Foreskin fibroblast (primary cell): ENCODE measurements at places on chromosomes 6 and 20.

DNA sequence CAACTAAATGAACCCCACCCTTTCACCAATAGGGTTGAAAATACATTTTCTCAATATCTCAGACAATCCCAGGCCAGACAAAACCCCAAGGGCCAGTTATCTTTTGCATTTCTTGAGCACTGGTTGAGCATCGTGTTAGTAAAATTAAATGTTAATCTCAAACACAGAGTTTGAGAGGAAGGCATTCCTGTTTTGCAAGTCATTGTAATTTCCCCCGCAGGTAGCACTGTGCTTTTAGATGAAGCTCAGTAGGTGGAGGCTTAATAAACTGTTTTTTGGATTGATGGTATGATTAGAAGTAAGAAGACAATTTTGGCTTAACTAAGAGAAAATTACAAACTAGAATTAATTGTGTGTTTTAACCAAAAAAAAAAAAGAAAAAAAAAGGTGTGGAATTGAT is 998.6 kb upstream of the FLRT3 start:
- DNase-seq, result no peak

GRCh38 chr6:25326126-25326525 is 47.0 kb downstream of the CARMIL1 start:
- DNase-seq, result no peak

DNA sequence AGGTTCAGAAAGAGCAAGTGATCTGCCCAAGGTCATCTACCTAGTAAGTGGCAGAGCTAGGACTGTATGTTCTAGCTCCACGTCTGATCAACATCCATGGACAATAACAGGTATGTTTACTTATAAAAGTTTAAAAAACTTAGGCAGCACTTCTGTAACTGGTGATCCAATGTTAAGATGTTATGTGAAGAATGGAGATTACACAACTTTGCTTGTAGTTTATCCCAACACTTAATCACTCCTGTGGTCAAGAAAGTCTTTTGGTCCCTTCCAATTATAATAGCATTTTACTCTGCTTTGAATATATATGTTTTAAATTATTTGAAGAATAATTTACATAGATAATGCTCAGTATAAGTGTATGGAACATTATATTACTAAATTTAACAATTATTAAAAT is 4.8 kb downstream of the FBXO30 start:
- DNase-seq, result peak; percentile 19

- peak; percentile 62 for DNase-seq
Observed at GRCh38 chr20:13819885-13820645, 35.2 kb downstream of the NDUFAF5 start.

DNA sequence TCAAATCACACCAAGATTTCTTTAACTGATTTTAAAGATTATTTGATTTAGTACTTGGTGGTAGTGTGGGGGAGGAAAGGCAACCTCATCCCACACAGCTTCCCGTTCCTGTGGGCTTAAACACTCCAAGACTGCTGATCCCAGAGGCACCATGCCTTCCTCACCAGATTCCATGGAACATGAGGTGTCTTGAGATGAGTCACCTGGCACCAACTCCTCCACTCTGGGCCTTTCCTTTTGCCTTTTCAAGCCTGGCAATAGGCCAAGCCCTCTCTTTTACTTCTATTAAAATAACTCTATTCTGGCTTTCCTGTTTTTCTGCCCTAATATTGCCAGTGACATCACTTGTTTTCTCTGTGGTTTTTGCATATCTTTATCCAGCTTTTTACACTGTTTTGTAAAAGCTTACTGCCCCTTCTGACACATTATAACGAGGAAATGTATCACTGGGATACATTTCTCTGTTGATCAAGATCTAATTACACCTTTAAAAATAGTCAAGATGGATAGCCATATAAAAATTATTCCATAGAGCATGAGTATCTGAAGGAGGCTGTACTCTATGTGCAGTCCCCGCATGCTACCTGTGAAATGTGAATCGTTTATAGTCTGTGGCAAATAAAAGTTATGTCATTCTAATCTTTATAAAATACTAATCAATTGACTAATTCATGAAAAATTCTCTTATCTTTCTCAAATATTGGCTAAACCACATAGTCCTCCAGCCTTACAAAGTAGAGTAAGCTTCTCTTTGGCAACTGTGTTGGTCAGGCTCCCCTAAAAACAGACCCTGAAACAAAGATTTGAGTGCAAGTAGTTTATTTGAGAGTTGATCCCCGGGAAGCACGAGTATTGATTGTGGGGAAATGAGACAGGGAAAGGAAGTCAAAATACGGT is 257.8 kb upstream of the KCNQ5 start:
- peak; percentile 96 for DNase-seq

DNA sequence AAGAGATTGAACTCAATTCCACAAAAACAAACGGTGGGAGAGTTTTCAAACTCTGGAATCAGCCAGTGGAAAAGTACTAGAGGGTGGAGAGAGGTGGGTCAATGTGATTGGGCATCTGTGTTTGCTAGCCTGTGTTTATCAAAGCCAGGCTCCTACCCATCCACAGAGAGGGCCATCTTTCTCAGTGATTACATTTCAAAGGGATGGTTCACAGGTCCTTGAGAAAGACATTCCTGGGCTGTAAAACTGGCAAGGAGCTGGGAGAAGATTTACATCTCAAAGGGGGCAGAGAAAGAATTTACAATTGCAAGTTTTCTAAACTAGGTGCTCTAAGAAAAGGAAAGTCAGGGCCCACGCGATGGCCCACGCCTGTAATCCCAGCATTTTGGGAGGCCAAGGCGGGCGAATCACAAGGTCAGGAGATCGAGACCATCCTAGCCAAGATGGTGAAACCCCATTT is 146.8 kb upstream of the UST start:
- DNase-seq, result no peak

DNA sequence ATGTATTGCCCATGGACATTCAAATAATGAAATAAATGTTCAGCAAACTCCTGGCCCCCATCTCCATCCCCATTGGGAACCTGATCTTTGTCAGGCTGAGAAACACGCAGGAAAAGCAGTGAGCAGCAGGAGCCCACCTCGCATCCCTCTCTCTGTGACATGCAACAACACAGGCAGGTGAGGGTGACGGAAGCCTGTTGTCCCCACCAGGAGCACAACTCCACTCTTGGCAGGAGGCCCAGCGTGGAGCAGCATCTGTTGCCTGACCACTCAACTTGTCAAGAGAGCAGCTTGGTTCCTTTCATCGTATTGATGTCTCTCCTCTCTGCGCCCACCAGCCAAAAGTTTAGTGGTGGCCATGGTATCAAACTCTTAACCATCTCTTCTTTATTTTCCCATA is 586.9 kb upstream of the ARID1B start:
- DNase-seq, result no peak

GRCh38 chr6:43823879-43824702 is 54.1 kb downstream of the VEGFA start:
- DNase-seq, result no peak

DNA sequence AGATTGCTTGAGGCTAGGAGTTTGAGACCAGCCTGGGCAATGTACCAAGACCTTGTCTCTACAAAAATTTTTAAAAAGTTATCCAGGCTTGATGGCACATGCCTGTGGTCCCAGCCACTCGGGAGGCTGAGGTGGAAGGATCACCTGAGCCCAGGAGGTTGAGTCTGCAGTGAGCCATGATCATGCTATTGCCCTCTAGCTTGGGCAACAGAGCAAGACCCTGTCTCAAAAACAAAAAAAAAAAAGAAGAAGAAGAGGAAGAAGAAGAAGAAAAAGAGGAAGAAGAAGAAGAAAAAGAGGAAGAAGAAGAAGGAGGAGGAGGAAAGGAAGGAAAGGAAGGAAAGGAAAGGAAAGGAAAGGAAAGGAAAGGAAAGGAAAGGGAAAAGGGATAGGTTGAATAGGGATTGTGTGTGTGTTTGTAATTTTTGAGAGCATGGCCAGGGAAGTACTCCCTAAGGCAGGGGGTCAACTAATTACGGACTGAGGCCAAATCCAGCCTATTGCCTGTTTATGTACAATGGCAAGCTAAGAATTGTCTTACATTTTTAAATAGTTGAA is 43.0 kb upstream of the ZNF217 start:
- no peak for DNase-seq

GRCh38 chr6:81806793-81807565 is 54.5 kb upstream of the TENT5A start:
- DNase-seq, result no peak

DNA sequence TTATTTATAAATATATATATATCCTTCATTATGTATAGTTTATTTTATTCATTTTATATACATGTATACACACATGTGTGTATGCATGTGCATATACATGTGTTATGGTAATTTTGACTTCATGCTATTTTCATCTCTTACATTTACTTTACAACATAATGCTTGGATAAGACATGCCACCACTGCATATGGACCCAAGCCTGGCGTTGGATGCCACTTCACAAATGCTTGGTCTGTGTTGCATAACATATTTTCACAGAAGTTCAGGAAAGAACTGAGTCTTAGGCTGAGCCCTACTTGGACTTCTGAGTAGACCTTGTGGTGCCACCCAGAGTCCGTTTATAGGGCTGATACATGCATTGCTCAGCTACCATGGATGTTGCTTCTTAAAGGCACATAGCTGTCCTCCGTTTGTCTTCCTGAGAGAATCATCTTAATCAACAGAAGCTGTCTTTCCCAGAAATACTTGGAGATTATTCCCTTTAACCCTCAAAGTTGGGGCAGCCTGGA is 337.8 kb downstream of the BTBD3 start:
- DNase-seq, result no peak

- DNase-seq, result no peak
Observed at GRCh38 chr6:14873101-14873500, 372.8 kb upstream of the JARID2 start.

GRCh38 chr6:152054441-152054840 is 247.0 kb downstream of the ESR1 start:
- DNase-seq, result peak; percentile 67

- DNase-seq, result no peak
Observed at GRCh38 chr6:20279051-20279450, 66.8 kb upstream of the MBOAT1 start.

- no peak for DNase-seq
Observed at GRCh38 chr6:94367316-94367715, 948.0 kb upstream of the EPHA7 start.

GRCh38 chr6:155313602-155314091 is 637 bp downstream of the TFB1M start:
- DNase-seq, result peak; percentile 14

GRCh38 chr20:57464642-57465211 is 60.2 kb downstream of the CTCFL start:
- no peak for DNase-seq

DNA sequence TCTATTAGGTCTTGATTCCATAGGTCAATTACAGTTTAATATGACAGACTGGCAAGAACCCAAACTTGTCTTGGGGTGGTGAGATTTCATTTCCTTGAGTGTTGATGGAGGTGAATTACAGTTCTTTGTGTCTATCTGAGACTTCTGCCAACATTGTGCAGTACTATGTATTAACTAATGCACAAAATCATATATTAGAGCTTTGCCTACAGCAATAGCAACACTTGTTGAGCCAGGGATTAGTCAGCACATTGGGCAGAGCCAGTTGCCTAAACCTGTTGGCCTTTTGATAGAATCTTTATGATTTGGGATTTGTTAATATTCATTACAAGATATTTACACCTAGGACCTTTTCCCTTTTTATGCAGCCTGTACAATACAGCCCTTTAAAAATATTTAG is 135.3 kb upstream of the CENPW start:
- no peak for DNase-seq

- DNase-seq, result no peak
Observed at GRCh38 chr6:138406443-138406842, 2.4 kb downstream of the HEBP2 start.

DNA sequence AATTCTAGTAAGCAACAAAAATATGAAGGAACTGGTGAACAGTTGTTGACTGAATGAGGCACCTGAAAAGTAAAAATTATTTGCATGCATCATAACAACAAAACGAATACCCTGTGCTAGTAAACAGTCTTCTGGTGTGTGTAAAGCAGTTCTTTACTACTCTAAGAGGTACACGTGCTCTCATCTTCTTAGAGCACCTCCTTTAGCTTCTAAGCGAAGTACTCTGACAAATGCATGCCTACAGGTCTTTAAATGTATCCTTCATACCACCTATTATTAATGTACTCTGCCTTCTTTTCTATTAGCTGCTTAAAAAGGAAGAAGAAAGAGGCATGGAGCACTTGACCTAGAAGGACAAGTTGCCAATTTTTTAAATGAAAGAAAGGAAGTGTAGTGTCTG is 32.2 kb upstream of the MYB start:
- DNase-seq, result no peak

GRCh38 chr20:3861191-3861590 is 14.6 kb downstream of the MAVS start:
- no peak for DNase-seq

DNA sequence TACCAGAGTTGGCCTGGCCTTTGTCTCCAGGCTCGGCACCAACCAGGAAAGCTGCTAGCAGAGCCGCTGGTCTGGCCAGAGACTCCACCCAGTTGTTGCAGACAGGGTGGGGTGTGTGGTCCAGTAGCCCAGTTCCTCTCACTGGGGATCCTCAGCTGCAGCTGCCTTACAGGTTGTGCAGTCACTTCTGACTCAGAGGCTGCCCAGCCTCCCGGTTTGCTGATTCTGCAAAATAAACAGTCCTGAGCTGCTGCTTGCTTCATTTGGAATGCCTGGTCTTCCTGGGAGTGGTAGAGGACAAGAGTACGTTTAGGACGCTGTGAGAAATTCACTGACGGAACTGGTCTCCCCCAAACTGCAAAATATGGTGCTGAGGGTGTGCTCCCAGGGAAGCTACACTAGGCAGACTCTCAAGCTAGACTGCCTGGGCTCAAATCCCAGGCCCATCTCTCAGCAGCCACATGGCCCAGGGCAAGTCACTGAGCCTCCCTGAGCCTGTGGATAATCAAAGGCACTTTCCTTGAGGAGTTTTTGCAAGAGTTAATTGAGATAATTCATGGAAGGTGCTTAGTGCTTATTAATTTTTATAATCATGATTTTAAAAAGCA is 246.1 kb downstream of the TFAP2C start:
- peak; percentile 67 for DNase-seq

- no peak for DNase-seq
Observed at GRCh38 chr6:56525974-56526789, 116.5 kb downstream of the DST start.

- no peak for DNase-seq
Observed at GRCh38 chr6:43934183-43934802, 164.3 kb downstream of the VEGFA start.

DNA sequence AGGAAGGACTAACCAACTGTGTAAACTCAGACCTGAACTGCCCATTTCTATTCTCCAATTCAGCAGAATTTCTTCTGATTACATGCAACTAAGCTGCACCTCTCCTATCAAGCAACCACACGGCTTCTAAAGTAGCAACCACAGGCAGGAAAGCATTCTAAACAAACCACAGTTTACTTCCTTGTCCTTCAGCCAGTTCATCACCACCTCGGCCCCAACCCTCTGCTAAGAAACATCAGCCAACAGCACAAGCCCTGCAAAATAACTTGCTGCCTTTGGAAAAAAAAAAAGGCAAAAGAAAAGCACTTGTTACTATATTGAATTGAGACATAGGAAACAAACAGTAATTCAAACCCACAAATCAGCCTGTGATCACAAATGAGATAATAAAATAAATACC is 140.3 kb downstream of the NFATC2 start:
- no peak for DNase-seq
